NCI-H2029 treated with DMSO at 0.1 percent for 48 hours (cell line): ENCODE measurements at places on chromosomes 12 and 14.

DNA sequence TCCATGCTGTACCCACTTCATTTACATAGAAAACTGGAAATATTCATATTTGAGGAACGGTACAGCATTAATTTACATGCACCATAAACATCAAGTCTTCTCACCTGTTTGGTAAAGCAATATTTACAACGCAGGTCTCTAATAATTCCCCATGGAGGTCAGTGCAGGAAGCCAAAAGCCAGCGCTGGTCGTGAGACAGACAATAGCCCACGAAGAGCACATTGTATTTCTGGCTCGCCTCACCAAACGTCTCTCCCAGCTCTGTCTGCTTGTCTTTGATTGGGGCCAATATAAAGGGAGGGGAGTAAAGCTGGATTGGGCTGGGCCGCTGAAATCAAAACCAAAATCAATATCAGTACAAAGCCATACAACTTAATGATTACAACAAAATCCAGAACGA is 302.1 kb downstream of the MED13L start:
- DNase-seq, result no peak

GRCh38 chr14:104177411-104177810 is 39.0 kb downstream of the KIF26A start:
- no peak for DNase-seq

DNA sequence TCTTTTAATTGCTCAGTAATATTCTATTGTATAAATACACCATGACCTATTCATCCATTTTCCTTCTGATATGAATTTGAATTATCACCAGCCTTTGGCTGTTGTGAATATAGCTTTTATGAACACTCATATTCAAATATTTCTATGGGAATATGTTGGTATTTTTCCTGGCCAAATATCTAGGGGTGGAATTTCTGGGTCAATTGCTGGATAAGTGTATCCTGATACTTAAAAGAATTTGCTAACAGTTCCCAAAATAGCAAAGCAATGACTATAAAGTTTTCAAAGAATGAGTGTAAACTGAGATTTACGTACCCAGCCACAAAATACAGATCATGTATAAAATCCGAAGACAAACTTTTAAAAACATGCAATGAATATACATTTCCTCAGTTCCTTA is 148.7 kb upstream of the CLEC14A start:
- no peak for DNase-seq

DNA sequence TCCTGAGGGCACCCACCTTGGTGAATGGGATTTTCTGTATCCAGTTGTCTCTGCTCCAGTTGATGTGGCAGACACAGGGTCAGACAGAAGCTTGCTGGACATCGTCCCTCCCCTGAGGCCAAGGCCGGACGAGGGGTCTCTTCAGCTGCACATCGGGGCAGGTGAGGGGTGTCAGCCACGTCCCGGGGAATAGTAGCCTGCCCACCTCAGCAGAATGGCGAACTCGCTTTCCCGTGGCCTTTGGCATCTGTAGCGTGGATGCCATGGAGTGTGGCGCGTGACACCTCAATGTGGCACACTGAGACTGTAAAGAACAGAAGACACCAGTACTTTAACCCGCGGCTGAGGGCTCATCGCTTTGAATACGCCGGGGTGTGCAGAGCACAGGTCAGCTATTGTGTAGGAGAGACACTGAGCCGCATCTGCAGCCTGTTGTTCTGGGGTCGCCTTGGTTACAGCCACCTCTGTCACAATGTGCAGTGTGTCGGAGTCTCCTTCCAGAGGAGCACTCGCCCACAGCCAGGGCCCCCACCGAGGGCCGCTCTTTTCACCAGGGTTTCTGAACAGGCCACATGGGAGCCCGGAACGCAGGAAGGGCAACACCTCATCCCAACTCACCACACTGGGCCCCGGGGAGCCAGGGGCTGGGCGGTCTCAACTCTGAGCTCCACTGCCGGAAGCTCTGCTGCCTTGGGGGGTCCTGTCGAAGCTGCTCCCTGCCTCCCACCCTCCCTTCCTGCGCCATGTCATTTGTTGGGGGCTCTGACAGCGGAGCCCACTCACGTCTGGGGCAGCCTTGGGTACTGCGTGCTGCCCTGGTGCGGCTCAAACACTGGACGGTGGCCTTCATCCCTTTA is 77.0 kb downstream of the ADGRD1 start:
- DNase-seq, result no peak

DNA sequence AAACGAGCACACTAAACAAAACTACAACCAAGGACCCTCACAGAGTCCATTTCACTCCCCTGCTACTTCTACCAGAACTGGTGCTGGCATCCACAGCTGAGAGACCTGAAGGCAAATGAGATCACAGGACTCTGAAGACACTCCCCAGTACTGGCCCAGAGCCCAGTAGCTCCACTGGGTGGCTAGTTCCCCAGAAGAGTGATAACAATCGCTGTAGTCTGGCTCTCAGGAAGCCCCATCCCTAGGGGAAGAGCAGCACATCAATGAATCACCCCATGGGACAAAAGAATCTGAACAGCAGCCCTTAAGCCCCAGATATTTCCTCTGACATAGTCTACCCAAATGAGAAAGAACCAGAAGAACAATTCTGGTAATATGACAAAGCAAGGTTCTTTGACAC is 190.7 kb upstream of the BMP4 start:
- DNase-seq, result no peak

DNA sequence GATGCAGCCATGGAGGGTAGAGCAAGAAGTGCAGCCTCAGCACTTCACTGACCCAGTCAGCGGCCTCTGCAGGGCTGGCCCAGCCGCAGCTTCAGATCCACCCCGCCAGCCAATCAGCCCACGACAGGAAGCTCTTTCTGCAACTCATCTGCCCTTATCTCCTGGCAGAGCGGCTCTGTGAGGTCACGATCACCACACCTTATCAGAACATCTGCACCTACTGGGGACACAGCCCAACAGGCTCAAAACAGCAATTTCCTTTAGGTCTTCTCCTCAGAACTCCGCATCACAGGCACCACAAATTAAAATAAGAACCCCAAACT is 287.3 kb downstream of the BCL11B start:
- DNase-seq, result no peak

DNA sequence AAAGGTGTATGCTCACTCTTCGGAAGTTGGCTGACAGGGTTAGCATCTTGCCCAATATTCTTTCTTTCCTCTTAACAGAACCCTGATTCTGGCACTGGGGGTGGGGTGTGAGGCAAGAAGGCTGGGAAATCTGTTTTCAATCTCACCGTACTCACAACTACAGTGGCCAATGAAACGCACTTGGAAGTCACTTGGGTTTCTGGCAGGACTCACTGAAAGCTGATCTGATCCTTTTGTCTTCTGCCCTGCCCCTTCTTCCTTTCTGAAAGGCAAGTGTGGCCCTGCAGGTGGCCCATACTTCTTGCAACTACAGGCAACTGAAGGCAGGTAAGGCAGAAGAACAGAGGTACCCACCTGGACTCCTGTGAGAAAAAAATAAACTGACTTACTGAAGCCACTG is 106.9 kb downstream of the STXBP6 start:
- peak; percentile 100 for DNase-seq

DNA sequence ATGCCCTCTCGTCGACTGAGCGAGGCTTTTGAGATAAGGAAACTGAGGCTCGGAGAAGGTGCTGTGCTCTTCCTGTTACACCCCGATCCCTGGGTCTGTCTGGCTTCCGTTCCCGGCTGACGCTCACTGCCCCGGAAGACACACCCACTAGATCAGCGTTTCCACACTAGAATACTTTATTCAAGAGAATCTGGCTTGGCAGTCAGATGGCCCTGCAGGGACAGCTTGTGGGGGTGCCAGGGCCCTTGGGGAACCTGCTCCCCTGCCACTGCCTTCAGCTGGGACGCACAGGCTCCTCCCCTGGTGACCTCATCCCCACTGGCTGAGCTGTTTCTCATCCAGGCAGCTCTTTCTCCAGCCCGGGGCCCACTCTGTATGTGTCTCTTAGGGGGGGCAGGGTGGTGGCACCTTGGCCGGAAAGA is 13.7 kb downstream of the PGF start:
- no peak for DNase-seq

GRCh38 chr12:84148335-84148734 is 764.3 kb downstream of the SLC6A15 start:
- no peak for DNase-seq

DNA sequence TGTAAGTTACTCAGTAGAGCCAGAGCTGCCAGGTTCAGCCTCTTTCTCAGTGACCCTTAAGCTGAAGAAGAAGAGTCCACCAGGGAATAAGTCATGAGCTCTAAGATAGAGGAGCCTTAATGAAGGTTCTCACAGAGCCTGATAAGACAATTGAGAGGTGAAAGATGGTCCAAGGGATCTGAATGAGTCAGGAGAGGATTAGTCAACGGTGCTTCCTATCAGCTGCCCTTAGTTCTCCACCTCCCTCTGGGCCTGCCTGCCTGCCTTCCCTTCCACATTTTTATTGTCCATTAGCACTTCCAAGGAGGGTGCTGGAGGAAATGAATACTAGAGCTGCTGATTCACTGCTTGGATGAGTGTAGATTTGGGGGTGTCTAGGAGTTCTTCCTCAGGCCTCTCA is 161.7 kb upstream of the RMST start:
- DNase-seq, result no peak

DNA sequence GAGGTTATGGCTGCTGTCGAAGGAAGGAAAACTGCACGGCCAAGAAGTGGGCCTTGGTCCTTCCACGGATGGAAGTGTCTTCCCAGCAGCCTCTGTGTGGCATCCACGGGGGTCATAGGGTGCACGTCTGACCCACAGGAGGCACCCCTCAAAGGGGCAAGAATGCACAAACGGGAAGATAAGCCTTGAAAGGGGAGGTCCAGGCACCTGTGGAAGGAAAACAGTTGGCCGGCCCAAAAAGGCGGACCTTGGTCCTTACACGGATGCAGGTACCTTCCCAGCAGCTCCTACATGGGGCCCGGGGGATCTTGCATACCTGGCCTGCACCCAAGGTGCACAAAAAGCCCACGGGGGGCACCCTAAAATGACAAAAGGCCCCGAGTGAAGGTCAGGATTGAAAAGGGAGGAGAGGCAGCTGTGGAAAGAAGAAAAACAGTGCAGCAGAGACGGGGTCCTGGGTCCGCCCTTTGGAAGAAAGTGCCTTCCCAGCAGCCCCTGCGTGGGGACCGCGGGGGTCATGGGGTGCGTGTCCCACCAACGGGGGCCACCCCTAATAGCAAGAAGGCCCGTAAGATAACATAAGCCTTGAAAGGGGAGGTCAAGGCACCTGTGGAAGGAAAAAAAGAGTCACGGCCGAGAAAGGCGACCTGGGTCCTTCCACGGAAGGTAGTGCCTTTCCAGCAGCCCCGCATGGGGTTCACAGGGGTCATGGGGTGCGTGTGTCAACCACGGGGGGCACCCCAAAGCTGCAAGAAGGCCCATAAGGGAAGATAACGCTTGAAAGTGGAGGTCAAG is 276.1 kb downstream of the ALG10 start:
- no peak for DNase-seq
